ENCODE measurements at places on chromosomes 1 and 21.

DNA sequence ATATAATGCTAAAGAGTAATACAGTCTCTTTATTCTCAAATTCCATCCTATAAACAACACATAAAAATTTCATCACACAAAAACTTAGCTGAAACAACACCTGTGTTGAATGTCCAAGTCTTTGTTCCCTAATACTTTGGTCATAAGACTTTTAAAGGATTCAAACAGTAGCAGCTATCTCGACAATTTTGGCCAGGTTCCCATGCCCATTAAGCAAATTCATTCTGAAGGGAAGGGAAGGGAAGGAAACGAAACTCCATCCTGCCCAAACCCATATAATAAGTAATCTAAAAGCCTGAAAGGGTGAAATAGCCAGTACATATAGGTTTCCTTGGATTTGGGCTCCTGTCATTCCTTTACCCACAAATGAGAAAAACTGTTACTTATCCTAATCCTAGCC is 7.5 kb downstream of the IVNS1ABP start:
- DNase-seq: no peak

DNA sequence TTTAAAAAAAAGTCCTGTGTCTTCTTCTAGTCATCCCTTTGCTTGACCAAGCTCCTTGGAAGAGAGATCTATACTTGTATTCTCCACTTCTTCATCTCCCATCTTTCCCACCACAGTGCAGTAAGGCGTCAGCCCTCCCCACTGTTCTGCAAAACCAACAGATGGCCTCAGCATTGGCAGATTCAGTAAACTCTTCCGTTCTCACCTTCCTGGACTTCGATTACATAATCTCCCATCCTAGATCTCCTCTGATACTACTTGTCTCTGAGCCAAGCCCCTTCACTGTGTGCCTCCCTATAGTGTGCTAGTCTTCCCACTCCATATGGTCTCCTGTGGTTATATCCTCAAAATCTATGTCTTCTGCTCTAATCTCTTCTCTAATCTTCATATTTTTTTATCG is 1.6 kb upstream of the COLGALT2 start:
- no peak for DNase-seq

DNA sequence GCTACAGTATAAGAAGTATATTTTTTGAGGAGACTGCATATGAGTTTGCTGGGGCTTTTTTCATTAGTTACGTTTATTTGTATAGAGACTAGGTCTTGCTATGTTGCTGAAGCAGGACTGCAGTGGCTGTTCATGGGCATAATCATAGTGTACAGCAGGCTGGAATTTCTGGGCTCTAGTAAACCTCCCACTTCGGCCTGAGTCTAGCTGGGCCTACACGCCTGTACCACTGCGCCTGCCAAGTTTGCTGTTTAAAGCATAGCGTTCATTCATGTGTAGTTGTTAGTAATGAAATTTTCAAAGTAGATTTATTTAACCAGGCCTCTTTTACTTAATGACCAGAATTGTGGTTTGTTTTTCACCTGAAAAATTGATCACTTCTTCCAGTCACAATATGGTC is 33.8 kb downstream of the HS2ST1 start:
- no peak for DNase-seq

GRCh38 chr1:214420833-214421232 is 130.6 kb downstream of the PTPN14 start:
- no peak for DNase-seq

GRCh38 chr1:81600363-81600762 is 200.4 kb upstream of the ADGRL2 start:
- no peak for DNase-seq

DNA sequence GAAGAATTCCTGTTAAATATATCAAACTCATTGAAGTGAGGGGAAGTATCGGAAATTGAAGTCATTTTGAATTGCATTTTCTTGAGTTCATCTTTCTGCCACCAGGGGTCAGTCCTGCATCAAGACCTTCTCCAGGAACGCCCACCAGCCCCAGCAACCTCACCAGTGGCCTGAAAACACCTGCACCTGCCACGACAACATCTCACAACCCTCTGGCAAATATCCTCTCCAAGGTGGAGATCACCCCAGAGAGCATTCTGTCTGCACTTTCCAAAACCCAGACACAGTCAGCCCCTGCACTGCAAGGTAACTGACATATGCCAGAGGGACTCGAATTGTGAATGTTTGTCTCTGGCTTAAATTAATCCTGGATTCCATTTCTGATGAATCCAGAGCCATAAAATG is 22.8 kb upstream of the TARS2 start:
- DNase-seq: peak; percentile 90

DNA sequence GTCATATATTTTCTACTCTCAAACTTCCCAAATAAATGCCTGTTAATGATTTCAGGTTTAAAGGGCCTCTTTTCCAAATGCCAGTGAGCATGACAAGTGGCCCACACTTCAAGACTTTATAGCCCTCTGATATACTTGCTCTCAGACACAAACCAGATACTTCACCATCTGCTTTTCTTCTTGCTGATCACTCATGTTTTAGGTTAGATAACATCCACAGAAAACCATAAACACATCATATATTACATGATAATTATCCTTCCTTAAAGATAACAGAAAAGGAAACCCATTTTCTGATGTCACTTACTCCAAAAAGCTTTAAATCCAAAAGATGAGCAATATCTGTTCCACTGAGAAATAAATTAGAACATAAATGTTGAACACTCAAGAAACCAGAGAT is 723.5 kb downstream of the LTN1 start:
- DNase-seq: no peak

- DNase-seq: no peak
Measured at GRCh38 chr1:28983509-28984310, 69.3 kb downstream of the EPB41 start.

DNA sequence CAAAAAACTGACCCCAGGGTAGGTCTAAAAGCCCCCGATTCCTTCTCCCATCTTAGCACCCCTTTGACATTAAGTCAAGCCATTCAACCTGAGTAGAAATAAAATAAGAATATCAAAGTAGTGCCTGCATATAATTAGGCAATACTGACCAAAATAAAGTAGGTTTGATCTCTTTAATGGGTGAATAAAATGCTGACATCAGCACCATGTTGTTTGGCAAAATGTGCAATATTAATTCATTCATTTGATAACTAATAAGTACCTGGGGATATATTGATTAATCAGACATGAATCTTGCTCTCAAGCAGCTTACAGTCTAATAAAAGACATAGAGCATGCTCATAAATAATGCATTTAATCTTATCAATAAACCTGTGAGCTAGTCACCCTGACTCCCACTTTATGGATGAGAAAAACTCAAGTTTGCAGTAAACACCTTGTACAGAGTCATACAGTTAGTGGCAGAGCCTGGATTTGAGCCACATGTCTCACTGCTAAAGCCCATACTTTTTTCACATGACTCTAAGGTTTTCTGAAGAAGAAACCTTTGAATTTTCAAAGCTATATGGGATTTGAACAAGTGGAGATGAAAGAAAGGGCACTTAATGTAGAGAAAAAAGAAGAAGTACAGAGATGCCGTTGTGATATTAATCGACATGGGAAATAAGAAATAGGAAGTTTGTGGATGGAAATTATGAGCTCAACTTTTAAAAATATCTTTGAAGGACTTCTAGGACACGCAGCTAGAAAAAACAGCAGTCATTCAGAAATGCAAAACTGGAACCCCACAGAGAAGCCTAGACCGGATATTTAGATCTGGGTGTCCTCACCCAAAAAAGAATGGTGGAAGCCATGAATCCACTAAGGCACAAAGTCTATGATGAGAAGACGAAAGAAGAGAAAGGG is 183.9 kb downstream of the TOMM20 start:
- DNase-seq: no peak

DNA sequence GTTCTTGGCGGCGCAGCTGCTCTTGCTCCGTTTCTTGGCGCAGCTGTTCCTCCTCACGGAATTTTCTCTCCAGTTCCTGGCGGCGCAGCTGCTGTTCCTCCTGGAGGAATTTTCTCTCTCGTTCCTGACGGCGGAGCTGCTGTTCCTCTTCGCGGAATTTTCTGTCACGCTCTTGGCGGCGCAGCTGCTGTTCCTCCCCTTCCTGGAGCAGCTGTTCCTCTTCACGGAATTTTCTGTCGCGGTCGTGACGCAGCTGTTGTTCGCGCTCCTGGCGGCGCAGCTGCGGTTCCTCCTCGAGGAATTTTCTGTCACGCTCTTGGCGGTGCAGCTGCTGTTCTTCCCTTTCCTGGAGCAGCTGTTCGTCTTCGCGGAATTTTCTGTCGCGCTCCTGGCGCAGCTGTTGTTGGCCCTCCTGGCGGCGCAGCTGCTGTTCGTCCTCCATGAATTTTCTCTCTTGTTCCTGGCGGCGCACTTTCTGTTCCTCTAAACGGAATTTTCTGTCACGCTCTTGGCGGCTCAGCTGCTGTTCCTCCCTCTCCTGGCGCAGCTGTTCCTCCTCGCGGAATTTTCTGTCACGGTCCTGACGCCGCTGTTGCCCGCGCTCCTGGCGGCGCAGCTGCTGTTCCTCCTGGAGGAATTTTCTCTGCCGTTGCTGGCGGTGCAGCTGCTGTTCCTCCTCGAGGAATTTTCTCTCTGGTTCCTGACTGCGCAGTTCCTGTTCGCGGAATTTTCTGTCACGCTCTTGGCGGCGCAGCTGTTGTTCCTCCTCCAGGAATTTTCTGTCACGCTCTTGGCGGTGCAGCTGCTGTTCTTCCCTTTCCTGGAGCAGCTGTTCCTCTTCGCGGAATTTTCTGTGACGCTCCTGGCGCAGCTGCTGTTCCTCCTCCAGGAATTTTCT is 7.0 kb downstream of the TCHH start:
- peak; percentile 58 for DNase-seq

DNA sequence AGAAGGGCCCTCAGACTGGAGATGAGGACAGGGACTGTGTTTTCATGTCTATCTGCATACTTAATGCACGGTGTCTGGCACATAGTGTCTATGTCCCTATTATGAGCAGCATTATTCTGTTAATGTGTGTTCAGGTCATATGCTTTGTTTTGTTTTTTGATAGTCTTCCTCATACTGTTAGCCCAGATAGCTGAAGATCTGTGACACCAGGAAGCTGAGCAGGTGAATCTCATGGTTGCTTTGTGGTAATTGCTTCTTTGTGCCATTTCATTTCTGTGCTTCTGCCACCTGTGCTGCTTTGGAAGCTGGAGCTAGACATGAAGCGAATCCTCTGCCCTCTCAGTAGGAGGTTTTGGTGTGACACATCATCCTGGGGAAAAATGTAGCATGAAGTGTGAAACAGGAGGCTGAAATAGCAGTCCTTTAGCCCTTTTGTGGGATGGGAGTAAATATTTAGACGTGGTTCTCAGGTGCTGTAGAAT is 15.8 kb downstream of the SMAP2 start:
- peak; percentile 75 for DNase-seq

GRCh38 chr1:169099561-169099960 is 6.9 kb upstream of the ATP1B1 start:
- DNase-seq: no peak
